ENCODE measurements at places on chromosomes 1 and 21.

- no peak for DNase-seq
These were observed 905 bp downstream of the LCE3E start for GRCh38 chr1:152565535-152566215.

GRCh38 chr1:230268371-230269170, 157.6 kb downstream of the PGBD5 start:
- peak; percentile 34 for DNase-seq

DNA sequence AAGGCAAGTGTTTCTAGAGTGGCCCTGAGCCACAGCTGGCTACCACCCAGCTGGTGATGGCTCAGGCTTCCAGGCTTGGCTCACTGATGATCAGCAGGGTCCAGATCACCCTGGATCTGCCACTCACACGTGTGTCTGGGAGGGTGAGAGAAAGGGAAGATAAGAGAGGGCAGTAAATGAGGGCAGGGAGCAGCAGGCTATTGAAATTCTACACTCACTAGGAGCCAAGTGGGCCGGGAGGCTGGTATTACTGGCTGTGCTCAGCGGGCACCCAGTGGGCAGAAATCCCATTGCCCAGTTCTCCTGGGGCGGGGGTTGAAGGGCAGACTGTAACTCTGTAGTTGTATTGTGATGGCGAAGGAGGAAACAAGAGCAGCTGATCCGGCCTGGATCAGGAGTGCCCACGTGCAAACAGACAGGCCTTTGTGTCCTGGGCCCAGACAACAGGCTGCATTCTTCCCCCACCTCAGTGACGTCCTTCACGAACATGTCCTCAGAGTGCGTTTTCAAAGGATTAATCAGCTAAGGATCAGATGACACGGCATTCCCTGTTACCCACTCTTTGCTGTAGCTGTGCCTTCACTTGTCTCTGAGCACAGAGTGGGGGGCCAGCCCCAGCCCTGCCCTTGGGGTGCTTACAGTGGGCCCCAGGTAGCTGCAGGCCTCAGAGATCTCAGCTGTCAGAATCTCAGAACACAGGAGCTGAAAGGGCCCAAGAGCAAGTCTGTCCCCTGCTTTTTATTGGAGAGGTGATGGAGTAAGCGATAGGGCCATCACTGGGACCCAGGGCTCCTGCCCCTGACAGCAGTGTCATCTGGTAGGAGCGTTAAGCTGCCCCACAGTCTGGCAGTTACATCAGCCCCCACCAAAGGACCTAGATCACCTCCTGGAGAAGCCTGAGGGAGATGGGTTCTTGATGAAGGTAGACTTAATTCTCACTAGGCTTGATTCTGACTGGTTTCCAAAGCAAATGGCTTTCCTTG, 60.5 kb downstream of the ATP1A1 start:
- DNase-seq, result peak; percentile 21

DNA sequence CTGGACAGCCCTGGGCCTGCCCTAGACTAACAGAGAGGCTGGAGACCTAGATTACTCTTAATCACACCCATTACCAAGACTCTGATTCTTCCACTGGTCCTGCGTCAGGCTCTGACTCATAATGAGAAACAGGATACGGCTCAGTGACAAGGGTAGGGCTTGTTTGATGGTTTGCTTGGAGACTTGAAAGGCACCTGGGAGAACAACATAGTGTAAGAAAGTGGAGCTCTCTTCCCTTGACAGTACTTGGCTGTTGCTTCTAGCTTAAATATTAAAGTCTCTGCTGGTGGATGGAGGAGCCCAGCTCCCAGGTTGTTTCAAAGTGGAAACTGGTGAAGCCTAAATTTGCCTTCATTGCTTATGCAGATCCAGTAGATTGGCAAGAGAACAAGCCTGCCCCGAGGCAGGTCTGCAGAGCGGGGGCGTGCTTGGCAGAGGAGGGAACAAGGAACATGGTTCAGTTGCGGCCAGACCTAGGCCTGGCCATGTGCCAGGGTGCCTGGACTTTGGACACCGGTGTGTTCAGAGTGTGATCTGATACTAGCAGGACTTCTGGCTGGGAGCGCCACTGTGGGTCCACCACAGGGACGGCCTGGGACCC, 480.6 kb downstream of the CAMTA1 start:
- peak; percentile 69 for DNase-seq

GRCh38 chr1:155123801-155124200, 3.9 kb upstream of the EFNA1 start:
- DNase-seq, result no peak

DNA sequence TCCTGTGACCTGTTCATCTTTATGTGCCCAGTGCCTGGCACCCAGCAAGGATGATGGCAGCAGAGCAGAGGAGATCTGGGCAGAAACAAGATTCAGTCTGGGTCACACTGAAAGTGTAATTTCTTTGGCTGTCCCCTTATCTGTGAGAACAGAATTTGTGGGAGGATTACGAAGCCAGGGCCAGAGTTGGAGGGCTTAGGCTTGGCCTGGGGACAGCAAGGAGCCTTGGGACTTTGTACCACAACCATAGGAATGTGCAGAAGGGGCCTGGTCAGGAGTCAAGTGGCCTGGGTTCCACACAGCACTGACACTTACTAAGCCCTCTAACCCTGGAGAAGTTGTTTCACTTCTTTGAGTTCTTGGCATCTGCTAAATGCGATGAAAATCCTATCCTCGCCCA, 12.8 kb downstream of the PMVK start:
- no peak for DNase-seq

DNA sequence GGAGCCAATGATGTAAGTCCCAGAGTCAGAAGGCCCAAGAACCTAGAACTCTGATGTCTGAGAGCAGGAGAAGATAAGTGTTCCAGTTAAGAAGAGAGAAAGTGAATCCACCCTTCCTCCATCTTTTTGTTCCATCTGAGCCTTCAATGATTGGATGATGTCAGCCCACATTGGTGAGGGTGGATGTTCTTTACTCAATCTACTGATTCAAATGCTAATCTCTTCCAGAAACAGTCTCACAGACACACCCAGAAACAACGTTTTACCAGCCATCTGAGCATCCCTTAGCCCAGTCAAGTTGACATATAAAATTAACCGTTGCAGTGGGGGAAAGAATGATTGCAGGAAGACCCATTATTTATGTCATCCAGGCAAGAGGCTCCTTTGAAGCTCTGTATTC, 16.5 kb upstream of the RNF220 start:
- no peak for DNase-seq

GRCh38 chr1:18632783-18633421, 2.3 kb downstream of the PAX7 start:
- peak; percentile 73 for DNase-seq

- no peak for DNase-seq
These were observed 84.5 kb upstream of the LRRC7 start for GRCh38 chr1:69483246-69483645.
